T-cell (primary cell): ENCODE measurements at places on chromosomes 12 and 14. TPM values are rescaled to one million over a fixed set of nuclear protein-coding genes. Genes with fewer than 3 reads are reported as not detected.

DNA sequence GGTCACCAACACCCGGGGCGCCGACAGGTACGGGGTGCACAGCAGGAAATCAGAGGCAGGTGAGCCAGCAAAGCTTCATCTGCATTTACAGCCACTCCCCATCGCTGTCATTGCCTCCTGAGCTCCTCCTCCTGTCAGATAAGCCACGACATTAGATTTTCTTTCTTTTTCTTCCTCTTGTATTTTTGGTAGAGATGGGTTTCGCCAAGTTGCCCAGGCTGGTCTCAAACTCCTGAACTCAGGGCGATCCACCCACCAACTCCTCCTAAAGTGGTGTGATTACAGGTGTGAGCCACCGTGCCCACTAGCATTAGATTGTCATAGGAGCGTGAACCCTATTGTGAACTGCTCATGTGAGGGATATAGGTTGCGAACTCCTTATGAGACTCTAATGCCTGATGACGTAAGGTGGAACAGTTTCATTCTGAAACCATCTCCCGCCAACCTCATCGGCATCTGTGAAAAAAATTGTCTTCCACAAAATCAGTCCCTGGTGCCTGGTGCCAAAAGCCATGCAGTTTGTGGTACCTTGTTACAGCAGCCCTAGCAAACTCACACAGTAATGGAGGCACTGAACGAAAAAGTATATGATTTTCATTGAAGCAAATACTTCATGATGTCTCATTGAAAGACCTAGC is 1.5 kb downstream of the STYK1 start:
- no peak for DNase-seq

- DNase-seq = no peak
Measured at GRCh38 chr12:81468206-81468605, 290.9 kb downstream of the PPFIA2 start.

GRCh38 chr14:73264885-73265720 is 27.8 kb downstream of the PAPLN start:
- DNase-seq = no peak

DNA sequence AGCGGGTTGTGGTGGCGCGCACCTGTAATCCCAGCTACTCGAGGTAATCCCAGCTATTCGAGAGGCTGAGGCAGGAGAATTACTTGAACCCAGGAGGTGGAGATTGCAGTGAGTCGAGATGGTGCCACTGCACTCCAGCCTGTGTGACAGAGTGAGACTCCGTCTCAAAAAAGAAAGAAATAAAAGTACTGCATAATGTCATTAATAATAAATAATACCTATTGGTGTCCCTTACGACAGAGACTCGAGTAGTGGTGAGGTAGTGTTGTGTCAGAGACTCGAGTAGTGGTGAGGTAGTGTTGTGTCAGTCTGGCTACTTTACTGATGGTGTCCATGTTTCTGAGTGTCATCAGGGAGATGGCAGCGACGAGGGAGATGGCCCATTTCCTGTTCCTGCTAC is 1.3 kb downstream of the GLS2 start:
- DNase-seq = no peak

DNA sequence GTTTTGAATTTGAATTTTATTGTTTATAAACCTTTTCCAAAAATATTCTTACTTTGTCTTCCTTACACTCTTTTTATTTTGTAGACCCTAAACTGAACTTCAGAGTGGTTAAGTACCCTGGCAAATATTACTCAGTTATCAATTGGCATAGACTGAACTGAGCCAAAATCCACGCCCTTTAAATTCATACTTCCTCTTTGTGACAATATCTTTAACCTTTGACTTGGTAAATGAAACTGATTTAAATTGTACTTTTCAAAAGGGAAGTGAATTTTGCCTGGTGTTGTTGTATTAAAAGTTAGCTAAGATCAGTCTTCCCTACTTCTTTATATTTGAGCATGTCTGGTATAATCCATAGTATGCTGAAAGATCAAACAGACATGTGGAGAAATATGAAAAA is 184.3 kb upstream of the USP15 start:
- no peak for DNase-seq

- no peak for DNase-seq
Measured at GRCh38 chr12:82440885-82441284, 82.6 kb downstream of the METTL25 start.

DNA sequence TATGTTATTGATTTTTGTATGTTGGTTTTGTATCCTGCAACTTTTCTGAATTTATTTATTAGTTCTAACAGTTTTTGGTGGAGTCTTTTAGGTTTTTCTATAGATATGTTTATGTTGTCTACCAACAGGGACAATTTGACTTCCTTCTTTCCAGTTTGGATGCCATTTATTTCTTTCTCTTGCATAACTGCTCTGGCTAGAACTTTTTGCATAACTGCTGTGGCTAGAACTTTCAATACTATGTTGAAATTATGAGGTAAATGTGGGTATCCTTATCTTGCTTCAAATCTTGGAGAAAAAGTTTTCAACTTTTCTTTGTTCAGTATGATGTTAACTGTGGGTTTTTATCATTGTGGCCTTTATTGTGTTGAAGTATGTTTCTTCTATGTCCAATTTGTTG is 39.9 kb upstream of the PLBD1 start:
- no peak for DNase-seq

- DNase-seq = no peak
Measured at GRCh38 chr12:52193532-52193931, 1.7 kb upstream of the KRT80 start.

DNA sequence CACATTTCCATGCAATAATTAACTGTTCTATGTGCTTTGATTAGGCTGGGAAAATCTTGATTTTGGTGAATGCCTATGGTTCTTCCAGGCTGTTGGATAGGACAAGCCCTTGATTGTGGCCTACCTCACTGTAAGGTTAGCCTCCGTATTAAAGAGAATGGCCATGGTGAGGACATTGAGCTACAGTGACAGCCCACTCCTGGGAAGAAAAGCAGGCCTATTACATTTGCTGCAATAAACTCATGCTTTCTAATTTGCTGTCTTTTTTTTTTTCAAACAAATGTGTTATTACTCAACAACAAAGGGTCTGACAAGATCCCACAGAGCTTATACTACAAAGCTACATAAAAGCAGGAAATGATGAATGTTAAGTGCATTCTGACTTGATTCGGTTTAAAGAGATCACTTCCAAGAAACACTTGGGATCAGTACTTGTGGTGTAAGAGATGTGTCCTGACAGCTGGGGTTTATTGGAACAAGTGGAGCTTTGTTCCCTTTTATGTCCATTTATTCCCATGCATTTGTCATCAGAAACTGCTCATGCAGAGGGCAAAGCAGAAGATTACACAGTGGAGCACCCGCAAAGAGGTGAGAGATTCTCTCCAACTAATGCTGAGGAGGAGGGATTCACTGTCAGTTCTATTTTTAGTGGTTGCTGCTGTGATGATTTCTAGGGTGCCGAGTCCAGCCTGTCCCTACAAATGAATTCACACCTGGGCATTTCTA is 29.1 kb upstream of the KCNK10 start:
- no peak for DNase-seq

DNA sequence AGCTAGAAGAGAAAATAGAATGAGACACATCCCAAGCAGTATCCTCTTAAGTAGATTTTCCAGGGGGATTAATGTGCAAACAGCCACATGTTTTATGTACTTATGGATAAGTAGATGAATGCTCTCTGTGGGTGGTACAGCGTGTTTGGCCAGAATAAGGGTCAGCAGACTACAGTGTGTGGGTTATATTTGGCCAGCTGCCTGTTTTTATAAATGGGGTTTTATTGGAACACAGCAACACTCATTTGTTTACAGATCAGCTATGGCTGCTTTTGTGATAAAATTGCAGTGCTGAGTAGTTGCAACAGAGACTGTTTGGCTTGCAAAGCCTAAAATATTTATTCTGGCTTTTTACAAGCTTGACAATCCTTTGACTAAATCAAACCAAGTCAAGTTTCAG is 780.2 kb upstream of the SEL1L start:
- no peak for DNase-seq

- DNase-seq = no peak
Measured at GRCh38 chr12:68919581-68920239, 13.3 kb downstream of the CPM start.

GRCh38 chr12:94012590-94012989 is 135.8 kb upstream of the PLXNC1 start:
- no peak for DNase-seq

DNA sequence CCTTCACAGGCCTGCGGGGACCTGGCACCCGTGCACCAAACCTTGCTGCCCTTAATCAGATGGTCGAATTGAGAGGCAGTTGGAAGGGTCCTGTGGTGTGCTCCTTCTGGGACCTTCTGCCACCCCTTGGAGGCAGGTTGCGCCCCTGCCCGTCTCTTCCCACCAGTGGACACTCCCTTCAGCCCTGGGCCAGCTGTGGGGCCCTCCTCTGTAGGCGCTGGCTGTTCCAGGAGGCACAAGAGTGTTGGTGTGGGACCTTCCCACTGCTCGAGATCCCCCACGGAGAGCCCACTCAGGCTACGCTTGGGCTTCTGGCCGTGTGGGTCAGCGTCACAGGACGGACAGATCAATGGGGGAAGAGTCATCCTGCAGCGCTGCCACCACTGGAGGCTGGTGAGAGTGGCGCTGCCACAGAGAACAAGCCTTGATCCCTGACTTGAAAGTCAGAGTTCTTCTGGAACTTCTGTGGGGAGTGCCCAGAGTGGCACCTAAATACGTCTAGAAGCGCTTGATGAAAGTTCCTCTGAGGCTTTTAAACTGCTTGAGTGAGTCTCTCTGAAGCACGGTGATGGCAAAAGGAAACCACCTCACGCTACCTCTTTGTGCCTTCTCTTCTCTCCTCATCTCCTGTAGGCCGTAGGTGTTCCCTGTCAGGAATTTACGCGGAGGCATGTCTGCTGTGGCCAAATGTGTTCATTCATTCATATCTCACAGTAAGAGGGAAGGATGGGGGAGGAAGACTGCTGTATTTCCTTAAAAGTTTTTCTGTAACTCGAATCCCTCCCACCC is 48.3 kb downstream of the TRAF3 start:
- no peak for DNase-seq

- DNase-seq = no peak
Measured at GRCh38 chr12:108806921-108807320, 50.5 kb downstream of the SSH1 start.

GRCh38 chr14:74619672-74620131 is 7.7 kb upstream of the LTBP2 start:
- no peak for DNase-seq

- no peak for DNase-seq
Measured at GRCh38 chr12:42299392-42300308, 26.2 kb downstream of the ZCRB1 start.

- no peak for DNase-seq
Measured at GRCh38 chr12:57276935-57277563, 26.1 kb upstream of the STAC3 start.

DNA sequence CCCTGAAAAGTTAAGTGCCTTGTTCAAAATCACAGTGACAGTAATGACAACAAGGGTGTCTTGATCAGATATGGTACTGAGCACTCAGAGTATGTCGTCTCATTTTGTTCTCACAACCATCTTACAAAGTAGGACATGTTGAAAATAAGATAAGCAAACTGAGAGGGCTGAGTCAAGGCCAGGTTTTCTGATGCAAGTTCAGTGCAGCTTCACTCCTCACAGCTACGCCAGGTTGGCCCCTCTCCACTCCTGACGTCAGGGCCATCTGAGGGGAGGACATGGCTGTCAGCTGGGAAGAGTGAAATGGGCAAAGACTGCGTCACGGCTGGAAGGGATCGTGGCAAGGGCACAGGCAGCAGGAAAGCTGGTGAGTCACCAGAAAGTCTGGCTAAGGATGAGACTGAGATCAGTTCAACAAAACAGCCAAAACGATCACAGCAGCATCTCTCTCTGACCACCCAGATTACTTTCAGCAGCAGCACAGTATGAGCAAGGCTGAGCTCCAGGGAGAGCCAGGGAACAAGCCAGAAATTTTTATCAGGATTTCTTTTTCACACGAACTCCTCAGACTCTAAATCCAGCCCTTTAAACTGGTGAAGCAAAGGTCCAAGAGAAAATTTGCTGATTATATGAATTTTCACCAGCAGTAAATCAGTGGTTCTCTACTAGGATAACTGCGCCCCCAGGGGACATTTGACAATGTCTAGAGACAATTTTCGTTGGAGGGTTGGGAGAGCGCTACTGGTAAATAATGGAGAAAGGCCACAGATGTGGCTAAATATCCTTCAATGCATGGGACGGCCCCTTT is 297.9 kb upstream of the AMIGO2 start:
- DNase-seq = no peak

GRCh38 chr14:96663491-96664067 is 133.6 kb upstream of the VRK1 start:
- no peak for DNase-seq

DNA sequence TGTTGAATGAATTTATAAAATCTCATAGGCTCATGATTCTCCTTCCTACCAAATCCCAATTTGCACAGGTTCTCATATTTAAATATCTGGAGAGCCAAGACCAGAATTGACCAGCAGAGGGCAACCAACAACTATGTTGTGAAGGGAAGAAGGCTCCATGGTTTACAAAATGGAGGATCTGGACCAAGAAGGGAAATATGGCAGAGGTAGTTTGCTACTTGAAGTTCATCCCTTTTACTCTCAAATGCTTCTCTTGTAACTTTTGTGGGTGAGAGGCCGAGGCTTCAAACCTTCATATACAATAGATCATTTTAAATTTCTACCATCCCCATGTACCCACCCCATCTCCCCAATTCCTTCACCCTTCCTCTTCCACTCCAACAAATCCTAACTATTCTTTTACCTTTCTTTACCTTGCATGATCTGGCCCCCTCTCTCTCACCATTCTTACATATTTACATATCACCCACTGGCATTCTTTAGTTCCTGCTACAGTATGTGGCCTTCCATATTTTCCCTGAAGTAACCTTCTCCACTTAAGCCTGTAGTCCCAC is 3.8 kb upstream of the SMARCC2 start:
- DNase-seq = peak; percentile 69

DNA sequence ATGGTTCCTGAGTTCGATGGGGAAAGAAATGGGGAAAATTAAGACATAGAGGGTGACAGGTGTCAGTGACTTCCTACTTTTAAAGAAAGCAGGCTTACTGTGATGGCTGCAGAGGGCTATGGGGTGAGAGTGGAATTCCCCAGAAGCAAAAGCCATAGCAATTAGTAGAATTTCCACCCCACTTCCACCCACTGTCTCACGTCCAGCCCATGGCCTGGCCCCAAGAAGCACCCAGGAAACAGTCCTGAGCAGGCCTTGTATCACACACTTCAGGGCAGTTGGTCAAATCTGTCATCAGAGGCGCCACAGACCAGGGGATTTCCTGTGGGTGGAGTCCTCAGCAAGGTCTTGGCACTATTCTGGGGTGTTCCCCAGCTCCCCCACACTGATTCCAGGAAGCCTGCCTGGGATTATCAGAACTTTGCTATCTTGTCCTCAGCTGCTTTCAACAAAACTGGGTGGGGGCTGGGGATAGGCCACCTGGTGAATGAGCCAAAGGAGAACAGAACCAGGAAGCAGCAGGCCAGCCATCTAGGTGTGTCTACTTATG is 120.1 kb upstream of the CCND2 start:
- DNase-seq = peak; percentile 17

- DNase-seq = no peak
Measured at GRCh38 chr14:93322929-93323599, 9.8 kb downstream of the BTBD7 start.

Gene IFNG-AS1
- total RNA-seq = 1.2 TPM

Gene CPNE6
- not detected for total RNA-seq

Gene PIP4P1
- total RNA-seq = 54.2 TPM

Gene UNG
- total RNA-seq = 8.7 TPM

Gene SOAT2
- 1.5 TPM for total RNA-seq

Gene DACT1
- total RNA-seq = 10.0 TPM

Gene LRIG3
- 0.09 TPM for total RNA-seq

Gene CISTR
- total RNA-seq = not detected

Gene KLHL33
- 0.65 TPM for total RNA-seq
